Endodermal cell (in vitro differentiated cells): ENCODE measurements at places on chromosomes 5 and 9. TPM values are rescaled to one million over a fixed set of nuclear protein-coding genes. Genes with fewer than 3 reads are reported as not detected.

CCDC183 gene
- total RNA-seq, result 12.1 to 23.0 TPM (median 13.4 TPM) in 3 replicates

RASEF gene
- 1.7 to 5.7 TPM (median 1.9 TPM) in 3 replicates for total RNA-seq

DNA sequence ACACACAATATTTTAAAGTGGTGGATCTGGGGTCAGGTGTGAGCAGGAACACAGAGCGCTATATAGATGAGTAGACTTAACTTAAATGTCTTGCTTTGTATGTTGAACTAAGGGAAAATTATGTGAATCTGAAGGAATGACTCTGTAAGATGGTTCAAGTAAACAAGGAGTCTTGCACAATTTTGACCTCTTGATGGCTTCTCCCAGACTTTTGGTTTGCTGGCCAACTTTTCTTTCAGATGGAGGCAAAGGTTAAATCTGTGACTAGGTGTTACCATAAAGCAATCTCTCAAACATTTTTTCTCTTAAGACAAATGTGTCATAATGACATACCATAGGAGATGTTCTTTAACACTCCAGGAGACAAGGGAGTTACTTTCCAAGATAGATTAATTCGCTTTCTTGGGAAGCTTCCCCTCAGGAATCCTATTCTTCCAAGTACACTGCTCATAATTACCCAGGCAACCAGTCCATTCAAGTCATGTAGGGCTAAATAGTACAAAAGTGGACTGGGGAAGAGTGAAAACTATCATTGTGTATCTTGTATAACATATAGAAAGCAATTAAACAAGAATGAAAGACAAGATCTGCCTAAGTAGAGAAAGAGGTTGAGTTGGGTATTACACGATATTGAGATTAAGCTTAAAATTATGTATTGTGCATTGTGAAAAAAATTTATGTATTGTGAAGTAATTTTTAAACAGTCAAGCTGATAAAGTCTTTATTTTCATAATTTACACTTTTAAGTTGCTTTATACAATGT, 60.3 kb upstream of the SLC27A6 start:
- DNase-seq, result no peak

GRCh38 chr5:169764018-169764378, 126.9 kb downstream of the DOCK2 start:
- no peak for DNase-seq

- DNase-seq, result no peak
Observed at GRCh38 chr9:33125871-33126823, 41.0 kb downstream of the B4GALT1 start.

DNA sequence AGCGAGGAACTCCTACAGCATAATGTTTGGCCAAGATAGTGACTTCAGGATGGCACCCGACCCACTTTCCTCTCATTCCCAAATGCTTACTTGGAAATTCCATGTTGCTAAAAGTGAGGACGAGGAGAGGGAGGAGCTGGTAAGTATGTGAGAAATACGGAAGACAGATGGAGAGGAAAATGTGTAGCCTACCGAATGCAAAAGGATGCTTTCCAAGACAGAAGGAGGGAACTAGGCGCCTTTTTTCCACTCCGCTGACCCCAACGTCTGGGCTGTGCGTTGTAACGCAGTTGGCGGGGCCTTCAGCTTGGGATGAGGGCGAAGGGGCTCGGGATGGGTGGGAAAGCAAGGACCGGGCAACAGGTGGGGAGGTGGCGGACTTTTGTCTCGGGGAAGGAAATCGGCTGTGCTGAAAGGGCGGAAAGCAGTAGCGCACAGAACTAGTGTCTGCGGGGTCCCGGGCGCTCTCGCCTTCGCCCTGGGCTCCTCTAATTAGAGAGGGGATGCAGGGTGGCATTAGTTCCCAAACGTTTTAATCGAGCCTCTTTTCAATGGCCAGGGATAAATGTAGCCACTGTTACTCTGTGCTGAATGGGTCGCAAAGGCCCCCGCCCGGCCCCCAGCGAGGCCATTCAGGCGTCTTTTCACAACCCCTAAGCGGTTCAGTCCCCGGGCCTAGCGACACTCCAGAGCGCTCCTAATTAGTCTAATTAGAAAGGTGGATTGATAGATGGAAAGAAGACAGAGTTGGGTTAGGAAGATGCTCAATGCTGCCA, 12.6 kb downstream of the FOXD1 start:
- peak; percentile 74 for DNase-seq

DNA sequence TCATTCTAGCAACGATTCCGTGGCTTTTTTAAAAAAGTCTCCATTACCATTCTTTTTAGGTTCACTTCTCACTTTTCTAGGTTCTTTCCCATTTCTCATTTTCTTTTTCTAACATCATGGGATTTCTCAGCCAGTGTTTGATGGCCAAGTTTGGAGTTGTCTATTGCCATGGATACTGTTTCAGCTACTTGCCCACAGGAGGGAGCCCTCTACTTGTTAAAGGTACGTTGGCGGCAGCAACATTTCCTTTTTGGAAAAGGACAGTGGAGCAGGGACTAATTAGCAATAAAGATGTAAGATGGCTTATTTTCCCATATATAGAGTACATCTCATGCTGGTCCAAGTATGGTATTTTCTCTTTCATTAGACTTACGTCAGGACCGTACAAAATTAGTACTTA, 2257.5 kb upstream of the C9orf72 start:
- peak; percentile 82 for DNase-seq

- no peak for DNase-seq
Observed at GRCh38 chr5:117800261-117800660, 1188.1 kb downstream of the DTWD2 start.

- no peak for DNase-seq
Observed at GRCh38 chr5:67311208-67311607, 114.6 kb upstream of the CD180 start.

GRCh38 chr9:129773262-129774048, 20.6 kb upstream of the PTGES start:
- no peak for DNase-seq

GRCh38 chr5:113169720-113170119, 193.1 kb downstream of the DCP2 start:
- peak; percentile 22 for DNase-seq

DNA sequence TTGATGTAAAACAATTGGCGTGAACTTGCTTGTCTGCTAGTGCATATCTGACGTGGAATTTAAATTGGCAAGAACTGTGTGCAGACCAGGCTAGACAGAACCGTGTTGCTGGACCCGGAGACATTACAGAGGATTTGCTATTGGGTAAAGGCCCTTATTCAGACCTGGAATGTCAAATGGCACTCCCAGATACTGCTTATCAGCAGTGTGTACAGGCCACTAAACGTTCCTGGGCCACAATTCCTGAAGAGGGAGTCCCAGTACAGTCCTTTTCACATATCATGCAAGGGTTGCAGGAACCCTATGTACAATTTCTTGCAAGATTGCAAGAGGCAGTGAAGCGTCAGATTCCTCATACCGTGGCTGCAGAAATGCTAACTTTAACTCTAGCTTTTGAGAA, 13.5 kb upstream of the MCCC2 start:
- no peak for DNase-seq

- DNase-seq, result no peak
Observed at GRCh38 chr9:18404434-18405029, 69.4 kb upstream of the ADAMTSL1 start.
